ENCODE measurements at places on chromosomes 7 and 10.

- no peak for DNase-seq
Measured at GRCh38 chr7:151175793-151176311, 8.4 kb upstream of the GBX1 start.

DNA sequence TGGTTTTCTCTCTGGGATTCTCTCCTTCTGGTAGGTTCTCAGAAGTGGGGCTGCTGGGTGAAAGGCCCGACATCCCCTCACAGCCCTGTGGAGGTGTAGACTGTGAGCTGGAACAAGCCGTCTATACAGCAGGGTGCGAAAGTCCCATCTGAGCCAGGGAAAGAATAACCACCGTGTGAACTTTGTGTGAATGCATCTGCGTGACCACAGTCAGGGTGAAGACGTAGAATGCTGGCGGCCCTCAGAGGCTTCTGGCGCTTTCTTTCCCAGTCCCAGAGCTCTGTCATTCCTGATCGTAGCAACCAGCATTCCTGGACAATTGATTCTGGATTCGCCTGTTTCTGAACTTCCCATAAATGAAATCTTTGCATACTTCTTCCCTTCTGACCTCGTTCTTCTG, 30.0 kb downstream of the ELFN1 start:
- DNase-seq, result no peak

DNA sequence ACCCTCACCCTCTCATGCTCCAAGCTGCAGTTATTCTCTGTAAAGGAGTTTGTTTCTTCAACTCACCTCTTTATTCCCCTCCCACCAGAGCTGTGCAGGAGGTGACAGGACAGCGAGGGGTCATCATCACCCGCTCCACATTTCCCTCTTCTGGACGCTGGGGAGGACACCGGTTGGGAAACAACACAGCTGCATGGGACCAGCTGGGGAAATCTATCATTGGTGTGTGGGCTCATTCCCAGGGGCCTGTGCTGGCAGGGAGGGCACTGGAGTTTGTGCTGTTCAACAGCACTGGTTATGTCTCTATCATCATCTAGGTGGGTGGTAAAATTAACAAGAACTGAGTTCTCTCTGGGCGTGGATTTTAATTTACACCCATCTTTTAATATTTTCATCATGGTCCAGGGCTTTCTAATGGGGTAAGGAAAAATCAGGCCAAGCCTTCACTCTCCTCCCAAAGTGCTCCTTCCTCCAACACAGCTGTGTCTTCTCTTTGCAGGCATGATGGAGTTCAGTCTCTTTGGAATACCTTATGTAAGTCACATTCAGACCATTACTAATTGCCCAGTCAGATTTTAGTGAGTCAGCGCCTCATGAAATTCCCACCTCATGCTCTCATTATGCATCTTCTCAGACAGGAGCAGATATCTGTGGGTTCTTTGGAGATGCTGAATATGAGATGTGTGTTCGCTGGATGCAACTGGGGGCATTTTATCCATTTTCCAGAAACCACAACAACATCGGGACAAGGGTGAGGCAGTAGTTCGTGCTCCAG, 61.6 kb downstream of the PRSS58 start:
- DNase-seq, result no peak

- no peak for DNase-seq
Measured at GRCh38 chr7:193481-194251, 1.3 kb downstream of the FAM20C start.

- no peak for DNase-seq
Measured at GRCh38 chr7:91717681-91718470, 162.6 kb downstream of the MTERF1 start.

DNA sequence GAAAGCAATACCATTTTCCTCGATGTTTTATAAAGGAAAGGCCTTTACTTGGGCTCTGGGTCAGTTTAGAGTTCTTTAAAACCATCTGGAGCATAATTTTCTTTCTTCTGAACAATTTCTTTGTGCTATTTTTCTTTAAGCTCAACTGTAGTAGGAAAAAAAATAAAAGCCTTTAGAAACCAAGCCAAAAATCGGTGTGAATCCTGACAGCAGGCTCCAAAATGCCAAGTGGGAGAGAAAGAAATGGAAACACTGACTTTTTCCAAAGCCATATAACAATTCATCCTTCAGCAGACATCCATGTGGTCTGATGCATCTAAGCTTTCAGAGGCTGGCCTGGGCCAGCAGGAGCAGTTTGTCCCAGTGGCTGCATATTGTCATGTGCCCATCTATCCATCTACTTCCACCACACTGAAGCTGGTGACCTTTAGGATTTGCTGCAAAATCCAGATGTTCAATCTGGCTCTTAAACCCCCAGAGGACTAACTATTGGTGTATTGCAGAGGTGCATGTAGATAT, 23.0 kb upstream of the ITPRID1 start:
- no peak for DNase-seq

DNA sequence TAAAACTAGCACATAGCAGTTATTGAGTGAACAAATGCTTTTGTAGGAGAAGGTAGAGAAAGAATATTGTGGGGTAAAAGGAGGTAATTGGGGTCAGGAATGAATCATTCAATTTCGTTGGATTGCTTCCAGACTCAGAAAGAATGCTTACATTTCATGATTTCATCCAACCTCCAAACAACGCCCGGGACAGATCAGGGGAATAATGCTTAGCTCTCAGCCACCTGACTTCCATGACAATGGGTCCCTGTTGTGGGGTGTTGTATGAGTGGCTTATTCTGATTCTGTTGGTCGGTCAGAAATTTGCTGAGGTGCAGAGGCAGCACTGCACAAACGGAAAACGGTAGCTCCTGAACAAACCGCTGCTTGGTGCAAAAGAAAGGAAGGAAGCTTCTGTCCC, 24.0 kb upstream of the INPP5F start:
- DNase-seq, result no peak

DNA sequence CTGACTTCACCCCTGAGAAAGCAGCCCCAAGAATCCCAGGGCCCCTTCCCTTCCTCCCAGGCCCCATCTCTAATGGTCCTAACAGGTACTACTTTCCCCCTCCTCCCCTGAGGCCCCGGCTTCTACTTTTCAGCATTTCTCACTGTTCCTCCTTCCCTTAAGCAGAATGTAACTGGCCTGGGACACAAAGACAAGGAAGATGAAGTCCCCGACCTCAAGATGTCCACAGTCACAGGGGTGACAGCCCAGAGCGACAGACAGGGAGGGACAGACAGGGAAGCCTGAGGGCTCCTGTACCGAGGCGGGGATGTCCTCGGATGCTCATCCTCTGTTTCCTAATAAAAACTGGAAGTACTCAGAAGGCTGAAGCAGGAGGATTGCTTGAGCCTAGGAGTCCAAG, 11.6 kb downstream of the AOC1 start:
- no peak for DNase-seq

DNA sequence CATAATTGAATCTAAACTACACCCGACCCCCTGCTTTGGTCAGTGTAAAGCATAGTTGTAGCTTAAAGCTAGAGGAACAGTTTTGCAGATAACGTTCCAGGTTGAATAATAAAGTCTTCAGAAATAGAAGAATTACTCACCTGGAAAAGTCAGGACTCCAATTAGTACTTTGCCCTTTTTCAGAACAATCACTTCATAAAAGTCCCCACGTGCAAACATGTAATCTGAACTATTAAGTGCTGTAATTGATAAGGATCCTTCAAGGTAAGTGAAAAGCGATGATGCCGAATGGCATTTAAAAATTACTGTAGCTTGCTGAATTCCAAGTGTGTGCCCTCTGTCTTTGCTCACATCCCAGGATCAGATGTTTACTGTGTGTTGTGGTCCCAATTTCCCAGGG, 53.6 kb upstream of the INSYN2A start:
- no peak for DNase-seq

- DNase-seq, result no peak
Measured at GRCh38 chr7:138233189-138233588, 156.9 kb downstream of the AKR1D1 start.

DNA sequence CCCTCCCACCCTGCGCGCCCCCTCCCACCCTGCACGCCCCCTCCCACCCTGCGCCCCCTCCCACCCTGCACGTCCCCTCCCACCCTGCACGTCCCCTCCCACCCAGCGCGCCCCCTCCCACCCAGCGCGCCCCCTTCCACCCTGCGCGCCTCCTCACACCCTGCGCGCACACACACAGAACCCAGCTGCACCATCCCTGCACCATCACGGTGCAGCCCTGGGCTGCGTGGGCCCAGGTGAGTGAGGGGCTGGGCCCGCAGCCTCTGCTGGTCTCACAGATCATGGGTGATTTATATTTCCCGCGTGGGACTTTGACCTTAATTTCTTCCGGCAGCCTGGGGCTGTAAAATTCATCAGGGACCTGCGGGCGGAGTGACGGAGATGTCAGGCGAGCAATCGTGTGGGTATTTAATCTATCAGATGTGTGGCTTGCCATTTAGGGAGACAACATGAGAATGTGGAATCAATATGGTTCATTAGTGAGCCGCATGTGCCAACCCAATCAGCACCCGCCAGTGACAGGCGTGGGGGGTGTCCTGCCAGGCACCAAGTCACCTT, 57.7 kb downstream of the C10orf105 start:
- no peak for DNase-seq

GRCh38 chr7:158246960-158247673, 340.5 kb downstream of the PTPRN2 start:
- no peak for DNase-seq

DNA sequence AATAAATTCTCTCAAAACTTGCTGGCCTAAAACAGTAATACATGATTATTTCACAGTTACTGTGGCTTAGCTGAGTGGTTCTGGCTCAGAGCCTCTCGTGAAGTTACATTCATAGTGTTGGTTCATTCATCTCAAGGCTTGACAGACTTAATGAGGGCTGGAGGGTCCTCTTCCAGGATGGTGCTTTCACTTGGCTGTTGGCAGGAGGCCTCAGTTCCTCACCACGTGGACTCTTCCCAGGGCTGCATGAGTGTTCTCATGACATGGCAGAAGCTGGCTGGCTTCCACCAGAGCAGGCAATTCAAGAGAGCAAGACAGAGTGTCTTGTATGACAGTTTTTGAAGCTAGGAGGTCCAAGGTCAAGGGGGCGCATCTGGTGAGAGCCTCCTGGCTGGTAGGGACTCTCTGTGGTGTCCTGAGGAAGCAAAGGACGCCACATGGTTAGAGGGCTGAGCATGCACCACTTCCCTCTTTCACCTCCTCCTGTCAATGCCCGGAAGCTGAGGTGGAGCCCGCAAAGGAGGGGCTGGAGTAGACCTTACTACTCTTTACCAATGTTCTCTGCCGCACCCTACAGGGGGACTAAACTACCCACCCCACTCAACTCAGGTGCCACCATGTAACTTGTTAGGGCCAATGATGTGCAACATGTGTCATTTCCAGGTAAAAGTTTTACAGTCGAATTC, 58.2 kb upstream of the YAE1 start:
- DNase-seq, result no peak

GRCh38 chr7:22831602-22832305, 9.1 kb upstream of the TOMM7 start:
- DNase-seq, result no peak

- no peak for DNase-seq
Measured at GRCh38 chr7:100141555-100141949, 7.2 kb upstream of the LAMTOR4 start.

DNA sequence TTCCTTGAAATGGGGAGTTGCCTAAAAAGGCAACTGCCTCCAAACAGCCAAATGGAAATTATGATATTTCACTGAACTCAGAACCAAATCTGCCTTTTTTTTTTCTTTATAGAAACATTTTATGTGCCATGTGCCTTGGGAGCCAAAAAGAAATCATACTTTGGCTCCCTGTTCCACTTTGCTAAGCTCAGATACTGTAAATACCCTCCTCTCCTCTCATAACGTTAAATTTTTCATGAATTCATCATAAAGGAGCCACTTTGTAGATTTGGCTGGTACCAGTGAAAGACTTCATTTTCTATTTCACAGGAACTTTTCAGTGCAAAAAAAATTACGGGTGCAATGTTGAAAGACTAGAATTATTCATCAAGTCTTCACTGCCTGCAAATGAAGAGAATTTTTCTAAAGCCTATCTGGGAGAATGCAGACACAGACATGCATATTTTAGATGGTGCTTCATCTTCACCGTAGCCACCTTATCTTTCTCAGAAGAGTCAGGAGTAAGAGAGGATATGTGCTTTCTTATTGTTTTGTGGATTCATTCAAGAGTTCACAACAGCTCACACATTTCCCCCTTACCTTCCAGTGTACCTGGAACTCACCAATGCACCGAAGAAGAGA, 742.3 kb upstream of the GALNT17 start:
- no peak for DNase-seq

GRCh38 chr10:15370856-15371701, at the start of gene FAM171A1:
Gene FAM171A1 (minus strand): TSS chr10:15371289. CDS start chr10:15371052, 237 bp downstream.
- DNase-seq, result peak; percentile 44

Data from kidney capillary endothelial cell (primary cell).